AG09309 (cell line): ENCODE measurements at places on chromosomes 5 and 9.

DNA sequence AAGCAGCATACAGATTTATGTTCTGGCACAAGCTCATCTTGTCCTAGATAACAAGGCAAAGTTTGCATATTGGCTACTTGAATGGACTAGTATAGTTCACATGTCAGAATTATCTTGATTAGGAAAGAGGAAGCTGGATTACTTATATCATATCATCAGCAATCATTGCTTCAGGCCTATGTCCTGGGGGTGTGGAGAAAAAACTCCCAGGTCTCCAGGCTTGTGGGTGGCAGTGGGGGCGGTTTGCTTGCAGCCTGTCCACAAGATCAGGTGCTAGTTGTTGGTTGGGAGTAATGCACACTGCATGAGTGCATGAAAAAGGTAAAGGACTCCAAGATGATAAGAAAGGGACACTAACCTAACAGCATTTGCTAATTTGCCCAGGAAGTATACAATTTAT lies 326.4 kb upstream of the PDE4D start:
- DNase-seq: no peak

DNA sequence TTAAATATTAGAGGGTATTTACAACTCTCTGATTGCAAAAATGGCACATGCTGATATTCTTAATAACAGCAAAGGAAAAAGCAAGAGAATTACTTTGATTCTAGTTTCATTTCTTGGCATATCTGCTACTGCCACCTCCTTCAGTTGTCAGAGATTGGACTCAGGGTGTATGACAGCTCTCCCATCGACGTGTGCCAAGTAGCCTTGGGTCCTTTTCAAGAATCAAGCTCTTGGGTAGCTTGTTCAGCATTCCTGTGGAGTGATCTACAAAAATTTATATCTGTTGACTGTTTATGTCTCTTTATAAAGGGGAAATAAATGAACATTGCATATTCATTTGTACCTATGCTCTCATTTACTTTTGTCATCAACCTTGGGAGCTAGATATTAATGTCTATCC lies 315.6 kb downstream of the PRR16 start:
- no peak for DNase-seq

DNA sequence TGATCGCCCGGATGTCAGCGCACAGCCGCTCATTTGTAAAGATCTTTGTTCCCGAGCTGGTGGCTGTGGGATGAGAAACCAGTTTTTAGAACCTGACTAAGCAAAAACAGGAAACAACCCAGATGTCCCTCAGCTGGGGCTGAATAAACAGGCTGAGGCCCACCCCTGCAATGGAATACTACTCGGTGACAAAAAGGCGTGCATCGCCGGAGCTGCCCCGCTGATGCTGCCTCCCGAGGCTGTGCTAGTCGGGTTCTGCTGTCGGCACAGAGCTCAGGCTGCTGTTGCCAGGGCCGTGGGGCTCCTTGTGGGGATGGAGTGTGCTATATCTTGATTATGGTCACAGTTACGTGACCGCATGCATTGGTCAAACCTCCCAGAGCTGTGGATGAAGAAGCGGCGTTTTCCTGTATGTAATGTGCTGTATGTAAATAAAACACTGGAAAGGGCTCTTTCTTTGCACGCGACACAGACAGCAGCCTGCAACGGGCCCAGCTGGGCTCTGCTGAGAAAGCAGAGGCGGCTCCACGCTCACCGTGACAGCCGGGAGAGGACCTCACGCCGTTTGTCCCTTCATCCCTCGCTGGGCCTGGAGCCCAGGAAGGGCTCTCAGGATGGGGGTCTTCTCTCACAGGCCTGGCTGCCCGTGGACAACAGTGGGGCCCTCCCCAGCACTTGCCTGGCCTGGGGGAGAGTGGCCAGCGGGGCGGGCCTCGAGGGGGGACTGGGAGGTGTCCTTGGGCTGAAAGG lies 51.5 kb upstream of the RNU6ATAC start:
- DNase-seq: no peak

DNA sequence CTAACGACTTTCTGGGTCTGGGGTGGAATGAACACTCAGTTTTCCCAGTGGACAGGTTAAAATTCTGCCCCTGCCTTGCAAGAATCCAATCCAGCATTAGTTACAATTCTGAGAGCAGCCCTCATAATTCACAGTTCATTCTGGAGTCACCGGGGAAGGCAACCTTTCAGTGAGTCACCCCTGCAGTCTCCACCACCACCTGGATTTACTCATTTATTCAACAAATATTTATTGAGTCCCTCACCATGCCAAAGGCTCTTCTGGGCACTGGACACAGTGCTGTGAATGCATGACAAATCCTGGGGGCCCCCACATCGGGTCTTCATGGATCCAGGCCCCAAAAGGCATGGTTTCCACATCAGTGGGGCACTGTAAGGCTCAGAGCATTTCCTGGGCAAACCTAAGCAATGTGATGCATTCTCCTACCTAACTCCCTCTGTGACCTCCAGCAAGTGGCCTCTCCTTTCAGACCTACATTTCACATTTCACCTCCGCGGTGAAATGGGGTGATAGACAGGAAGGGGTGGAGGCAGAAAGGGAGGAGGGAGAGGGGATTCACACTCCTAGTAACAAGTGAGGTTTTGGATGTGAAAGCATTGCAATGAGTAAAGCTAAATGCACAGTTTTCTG lies 6.4 kb upstream of the MSX2 start:
- no peak for DNase-seq

GRCh38 chr9:95516221-95516733 lies 494 bp downstream of the PTCH1 start:
- DNase-seq: no peak

- no peak for DNase-seq
Measured at GRCh38 chr9:120837921-120838320, 4.8 kb downstream of the PSMD5 start.

- DNase-seq: no peak
Measured at GRCh38 chr9:74528207-74528606, 31.1 kb downstream of the RORB start.

GRCh38 chr9:70111042-70111602 lies 67.5 kb downstream of the MAMDC2 start:
- DNase-seq: no peak

DNA sequence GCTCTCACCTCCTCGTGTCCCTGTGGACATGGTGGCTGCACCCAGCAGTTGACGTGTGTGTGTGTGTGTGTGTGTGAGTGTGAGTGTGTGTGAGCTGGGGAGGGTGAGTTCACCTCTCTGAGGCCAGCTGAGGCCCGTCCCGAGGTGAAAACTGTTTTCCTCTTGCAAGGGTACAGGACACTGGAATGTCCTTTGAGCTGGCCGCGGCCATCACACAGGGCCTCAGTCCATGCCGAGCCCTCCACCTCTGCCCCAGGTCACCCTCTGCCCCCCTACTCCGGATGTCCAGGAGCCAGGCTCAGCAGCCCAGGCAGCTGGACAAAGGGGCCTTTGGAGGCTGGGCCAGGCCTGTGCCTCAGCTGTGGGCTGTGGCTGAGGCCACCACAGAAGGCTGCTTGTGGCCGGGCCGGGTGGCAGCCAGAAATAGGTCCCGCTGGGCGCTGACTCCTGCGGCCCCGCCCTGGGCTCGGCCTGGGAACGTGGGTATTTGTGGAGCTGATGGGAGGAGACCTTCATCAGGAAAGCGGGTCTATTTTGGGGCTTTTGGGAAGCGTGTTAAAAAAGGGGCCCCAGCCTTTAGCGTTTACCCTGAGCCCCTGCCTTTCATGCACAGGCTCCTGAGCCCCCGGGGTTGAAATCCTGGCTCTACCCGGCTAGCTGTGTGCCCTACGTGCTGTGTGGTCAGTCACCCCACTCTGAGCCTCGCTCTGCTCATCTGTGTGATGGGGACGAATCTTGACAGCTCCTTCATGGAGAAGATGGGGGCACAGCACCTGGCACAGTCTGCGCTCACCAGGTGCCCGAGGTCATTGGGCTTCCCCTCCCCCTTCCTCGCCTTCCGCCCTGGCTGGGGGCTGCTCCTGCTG lies 75.1 kb upstream of the IER5L start:
- DNase-seq: no peak

GRCh38 chr5:103293719-103294118 lies 35.2 kb downstream of the MACIR start:
- no peak for DNase-seq

DNA sequence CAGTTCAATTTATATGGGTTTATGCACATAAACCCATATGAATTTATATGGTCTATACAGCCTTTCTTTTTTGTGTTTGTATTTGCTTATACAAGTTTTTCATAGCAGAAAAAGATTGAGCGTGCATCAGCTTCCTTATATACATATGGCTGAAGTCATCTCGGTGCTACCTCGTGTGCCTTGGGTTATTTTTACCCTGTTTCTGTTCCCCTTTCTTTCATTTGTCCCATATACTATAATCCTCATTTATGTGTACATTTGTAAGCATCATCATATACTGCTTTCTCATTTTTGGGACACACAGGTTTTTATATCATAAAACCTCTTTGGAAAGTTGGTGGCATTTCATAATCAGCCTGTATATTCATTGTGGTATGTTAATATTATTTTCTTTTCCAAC lies 107.8 kb upstream of the ADAMTSL1 start:
- DNase-seq: no peak

DNA sequence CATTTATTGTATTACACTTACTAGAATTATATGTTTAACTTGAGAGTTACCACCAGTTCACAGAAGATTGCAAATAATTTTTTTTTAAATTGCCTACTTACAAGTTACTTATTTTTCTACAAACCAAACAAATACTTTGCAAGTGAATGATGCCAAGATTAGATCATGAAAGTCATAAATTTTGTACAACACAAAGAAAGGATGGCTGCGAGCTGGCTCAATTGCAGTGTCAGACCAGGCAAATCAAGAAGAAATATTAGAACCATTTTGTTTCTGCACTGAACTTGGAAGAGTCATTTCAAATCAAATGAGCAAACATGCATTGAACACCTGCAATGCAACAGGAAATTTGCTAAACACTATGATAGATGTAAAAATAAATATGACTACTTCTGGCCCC lies 97.3 kb downstream of the PLCXD3 start:
- no peak for DNase-seq

- no peak for DNase-seq
Measured at GRCh38 chr9:101787891-101788290, 49.4 kb upstream of the GRIN3A start.

GRCh38 chr9:101418518-101419430 lies 16.8 kb downstream of the ALDOB start:
- no peak for DNase-seq

DNA sequence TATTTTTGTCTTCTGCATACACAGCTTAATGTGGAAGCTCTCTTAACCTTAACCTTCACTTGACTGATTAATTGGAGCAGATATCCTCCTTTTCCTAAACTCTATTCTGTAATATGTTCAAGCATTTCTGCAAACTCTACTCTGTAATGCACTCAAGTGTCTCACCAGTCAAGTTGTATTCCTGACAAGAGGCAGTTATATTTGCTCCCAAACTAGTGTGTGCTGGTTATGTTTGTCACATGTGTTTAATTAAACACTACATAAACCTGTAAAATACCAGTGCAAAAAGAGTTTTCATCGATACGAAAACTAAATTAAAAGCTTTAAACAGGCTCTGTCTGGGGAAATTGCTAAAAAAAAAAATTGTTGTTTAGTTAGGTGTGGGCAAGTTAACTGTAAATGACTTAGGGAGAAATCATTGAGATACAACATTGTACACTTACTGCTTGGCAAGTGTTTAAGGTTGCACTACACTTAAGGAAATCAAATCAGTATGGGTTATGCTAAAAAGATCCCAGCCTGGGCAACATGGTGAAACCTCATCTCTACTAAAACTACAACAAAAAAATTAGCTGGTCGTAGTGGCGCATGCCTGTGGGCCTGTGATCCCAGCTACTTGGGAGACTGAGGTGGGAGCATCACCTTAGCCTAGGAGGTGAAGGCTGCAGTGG lies 6.7 kb downstream of the FAF2 start:
- no peak for DNase-seq

GRCh38 chr5:91373006-91373405 lies 10.1 kb downstream of the ARRDC3 start:
- no peak for DNase-seq

DNA sequence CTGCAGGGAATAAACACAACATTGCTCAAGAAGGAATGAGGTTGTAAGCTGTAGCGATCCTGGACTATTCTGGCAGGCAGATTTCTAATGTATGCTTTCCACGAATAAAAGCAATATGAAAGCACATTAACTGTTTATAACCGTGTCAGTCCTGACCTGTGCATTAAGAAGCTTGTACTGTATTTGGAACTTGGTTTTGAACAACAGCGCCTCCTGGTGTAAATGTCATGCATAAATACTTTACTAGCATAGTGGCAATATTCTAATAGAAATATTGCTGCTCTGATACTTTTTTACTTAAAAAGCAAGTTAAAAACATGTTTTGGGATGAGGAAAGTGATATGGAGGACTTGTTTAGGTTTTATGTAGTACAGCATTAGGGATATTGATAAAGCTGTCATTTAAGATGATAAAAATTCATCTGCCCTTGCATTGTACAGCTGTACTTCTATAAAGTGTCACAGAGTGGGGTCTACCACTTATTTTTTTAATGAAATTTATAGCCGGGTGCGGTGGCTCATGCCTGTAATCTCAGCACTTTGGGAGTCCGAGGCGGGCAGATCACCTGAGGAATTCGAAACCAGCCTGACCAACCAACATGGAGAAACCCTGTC lies 70.7 kb upstream of the GNE start:
- peak; percentile 46 for DNase-seq
